Activated T-helper 2 cell treated with anti-CD3 and anti-CD28 coated beads, Interferon-gamma antibody, Interleukin-2, Interleukin-4, amounts not matched to agents 10 μg/mL and 5 μg/mL and 100 μg/mL, durations not matched to agents 14 hours and 24 hours and 36 hours (primary cell): ENCODE measurements at places on chromosomes 7 and 10.
A peak's percentile ranks its signal among the peaks of the same experiment; 100 is the strongest.

GRCh38 chr7:127581716-127582115 is 3.7 kb downstream of the GCC1 start:
- no peak for DNase-seq

DNA sequence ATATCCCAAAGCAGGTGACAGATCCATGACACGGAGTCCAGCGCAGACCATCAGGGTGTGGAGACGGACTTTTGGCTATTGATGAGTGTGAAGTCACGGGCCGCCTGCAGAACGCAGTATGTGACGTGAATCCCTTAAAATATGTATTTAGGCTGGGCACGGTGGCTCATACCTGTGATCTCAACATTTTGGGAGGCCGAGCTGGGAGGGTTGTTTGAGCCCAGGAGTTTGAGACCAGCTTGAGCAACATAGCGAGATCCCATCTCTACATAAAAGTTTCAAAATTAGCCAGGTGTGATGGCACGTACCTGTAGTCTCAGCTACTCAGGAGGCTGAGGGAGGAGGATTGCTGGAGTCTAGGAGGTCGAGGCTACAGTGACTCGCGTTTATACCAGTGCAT is 1.9 kb upstream of the AMZ1 start:
- no peak for DNase-seq

DNA sequence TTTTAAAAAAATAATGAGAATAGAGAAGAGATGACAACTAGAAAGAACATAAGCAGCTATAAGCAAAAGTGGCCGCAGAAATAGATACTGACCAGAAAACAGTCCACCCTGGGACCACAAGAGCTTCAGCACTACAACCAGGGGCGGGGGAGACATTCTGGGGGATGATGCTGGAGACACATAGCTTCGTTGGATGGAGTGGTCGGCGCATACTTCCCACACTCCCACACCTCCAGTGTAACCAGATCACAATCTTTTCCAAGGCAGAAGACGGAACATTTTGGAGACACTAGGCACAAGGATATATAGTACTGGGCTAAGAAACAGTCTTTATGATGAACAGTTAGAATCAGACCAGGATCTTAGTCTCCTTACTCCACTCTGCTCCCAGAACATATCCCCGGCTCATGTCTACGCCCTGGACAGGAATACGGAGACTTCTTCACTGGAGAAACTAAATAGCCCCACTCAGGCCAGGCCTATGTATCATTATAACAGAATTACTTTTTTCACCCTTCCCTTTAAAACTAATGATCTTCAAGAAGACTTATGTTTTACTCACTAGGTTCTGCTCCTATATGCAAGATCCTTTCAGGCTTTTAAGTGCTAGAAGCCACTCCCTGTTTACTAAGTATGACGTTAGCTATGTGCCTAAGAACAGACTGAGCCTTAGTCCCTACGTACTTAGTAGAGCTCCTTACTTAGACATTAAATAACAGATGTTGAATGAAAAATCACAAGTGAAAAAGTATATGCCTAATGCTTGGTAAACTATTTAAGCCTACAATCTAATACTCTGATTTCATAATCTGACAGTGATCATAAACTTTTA is 169.6 kb downstream of the SRPK2 start:
- no peak for DNase-seq

- no peak for DNase-seq
Observed at GRCh38 chr7:130632111-130632510, 36.4 kb downstream of the COPG2 start.

DNA sequence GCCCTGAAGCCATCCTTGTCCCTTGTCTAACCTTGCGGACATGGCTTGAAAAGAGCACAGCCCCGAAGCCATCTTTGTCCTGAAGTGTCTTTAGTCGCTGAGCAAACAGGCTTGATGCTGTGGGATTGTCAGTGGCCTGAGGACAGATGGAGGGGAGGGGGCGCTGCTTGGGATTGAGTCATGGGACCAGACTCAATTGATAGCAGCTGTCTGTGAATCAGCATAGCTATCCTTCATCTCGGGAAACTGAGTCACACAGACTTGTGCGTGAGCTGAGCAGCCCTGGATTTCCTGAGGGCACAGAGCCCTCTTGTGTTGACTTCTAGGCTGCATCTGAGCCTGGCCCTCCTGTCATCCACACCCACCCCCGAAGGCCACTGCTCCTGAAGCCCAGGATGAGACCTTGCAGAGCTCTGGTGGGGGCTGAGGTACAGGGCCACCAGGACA is 14.4 kb downstream of the MYO1G start:
- DNase-seq: no peak

- DNase-seq: no peak
Observed at GRCh38 chr7:29865526-29865925, 59.2 kb downstream of the WIPF3 start.

GRCh38 chr10:100229819-100230422 is 525 bp upstream of the CHUK start:
- no peak for DNase-seq

DNA sequence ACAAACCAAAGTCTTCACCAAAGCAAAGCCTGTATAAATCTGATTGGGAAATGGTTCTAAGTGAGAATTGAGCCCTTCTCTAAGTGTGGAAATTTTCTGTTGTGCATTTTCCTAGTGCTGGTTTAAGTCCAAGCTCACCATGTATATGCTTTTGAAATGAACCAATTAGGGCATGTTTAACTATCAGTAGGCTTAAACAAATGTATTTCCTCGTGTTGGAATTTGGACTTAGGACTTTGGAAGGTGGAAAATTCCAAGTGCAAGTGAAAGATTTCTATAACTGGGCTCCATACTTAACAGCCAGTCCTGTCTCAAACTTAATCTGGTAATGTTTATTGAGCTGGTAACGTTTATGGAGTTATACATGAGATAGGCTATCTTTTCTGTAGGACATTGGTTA is 28.5 kb downstream of the CCNY start:
- DNase-seq: no peak

DNA sequence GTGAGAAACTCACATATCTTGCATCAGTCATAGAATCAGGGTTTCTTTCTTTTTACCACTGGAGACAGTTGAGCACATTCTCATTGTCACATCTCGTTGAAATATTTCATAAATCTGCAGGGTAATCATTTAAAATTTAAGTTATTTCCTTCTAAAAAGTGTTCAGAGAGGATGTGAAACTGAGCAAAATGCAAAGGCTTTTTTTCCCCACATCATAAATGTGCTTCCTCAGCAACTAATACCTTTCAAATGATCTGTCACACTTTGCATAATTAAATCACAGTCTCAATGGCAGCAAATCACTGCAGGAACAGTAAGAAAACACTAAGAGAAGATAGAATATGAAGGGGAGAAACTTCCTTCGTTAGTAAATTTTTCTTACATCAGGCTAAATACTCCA is 187.5 kb downstream of the EVX1 start:
- DNase-seq: no peak

DNA sequence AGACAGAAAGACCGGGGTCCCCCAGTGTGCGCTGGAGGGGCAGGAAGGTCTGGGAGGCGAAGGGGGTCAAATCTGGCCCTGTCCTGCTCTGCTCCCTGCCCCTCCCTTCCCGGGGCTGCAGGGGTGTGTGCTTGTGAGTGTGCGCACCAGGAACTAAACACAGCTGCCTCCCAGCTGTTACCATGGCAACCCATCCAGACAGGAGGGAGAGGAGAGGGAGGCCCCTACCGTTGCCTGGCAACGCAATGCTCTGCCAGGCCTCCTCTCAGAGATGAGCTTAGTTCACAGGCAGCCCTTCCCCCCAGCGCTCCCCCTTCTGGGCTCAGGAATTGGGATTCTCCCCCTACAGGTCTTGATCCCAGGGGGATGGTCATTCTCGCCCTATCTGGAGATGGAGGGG is 6.1 kb downstream of the NYAP1 start:
- DNase-seq: peak; percentile 33

GRCh38 chr7:75937958-75938786 is 23.2 kb downstream of the POR start:
- DNase-seq: no peak

DNA sequence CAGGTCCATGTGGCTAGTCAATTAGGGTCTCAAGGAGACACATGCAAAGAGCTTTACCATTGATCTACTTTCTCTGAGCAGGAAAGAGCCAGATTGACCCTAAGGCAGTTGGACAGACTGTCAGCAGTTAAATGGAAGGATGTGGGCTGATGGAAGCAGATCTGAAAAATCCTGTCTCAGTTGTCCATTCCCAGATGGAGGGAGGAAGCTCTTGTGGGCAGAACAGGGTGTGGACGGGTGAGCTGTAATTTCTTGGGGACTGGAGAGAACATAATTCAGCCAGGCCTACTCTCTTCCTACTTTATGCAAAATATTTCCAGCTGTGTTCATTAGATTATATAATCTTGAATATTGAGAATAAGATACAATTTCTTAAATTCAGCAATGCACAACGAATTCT is 163.6 kb downstream of the GNAT3 start:
- DNase-seq: no peak

GRCh38 chr10:84237199-84238051 is 3.9 kb downstream of the LRIT1 start:
- DNase-seq: no peak

- no peak for DNase-seq
Observed at GRCh38 chr10:43221419-43222209, 45.3 kb downstream of the RASGEF1A start.

DNA sequence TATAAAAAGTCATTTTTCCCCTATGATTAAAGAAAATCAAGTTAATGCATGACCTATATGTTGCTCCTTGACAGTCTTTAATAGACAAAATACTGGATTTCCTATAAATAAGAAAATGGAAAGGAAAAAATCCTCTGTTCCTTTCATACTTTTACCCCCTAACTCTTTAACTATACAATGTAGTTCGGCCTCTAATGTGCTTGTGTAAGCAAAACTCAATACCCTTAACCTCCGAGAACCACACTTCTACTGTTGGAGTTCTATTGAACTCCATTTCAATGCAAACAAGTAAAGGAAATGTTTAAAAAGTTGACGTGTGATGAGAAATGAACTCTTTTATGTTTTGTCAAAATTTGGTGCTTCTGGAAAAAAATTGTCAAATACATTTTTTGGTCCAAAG is 36.0 kb downstream of the HDAC9 start:
- no peak for DNase-seq

DNA sequence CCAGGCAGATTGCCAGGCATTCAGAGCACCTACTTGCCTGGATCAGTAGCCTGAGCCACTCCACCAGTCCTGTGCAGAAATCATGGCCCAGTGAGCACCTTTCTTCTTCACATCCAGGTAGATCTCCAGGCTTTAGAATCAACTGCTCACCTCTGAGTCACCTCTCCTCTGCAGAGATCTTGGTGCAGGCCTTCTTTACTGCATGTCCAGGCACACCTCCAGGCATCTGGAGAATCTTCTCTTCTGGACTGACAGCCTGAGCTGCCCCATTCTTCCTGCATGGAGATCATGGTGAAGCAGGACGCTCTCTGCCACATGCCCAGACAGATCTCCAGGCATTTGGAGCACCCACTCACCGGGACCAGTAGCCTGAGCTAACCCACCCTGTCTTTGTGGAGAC is 894.5 kb upstream of the MBL2 start:
- no peak for DNase-seq

DNA sequence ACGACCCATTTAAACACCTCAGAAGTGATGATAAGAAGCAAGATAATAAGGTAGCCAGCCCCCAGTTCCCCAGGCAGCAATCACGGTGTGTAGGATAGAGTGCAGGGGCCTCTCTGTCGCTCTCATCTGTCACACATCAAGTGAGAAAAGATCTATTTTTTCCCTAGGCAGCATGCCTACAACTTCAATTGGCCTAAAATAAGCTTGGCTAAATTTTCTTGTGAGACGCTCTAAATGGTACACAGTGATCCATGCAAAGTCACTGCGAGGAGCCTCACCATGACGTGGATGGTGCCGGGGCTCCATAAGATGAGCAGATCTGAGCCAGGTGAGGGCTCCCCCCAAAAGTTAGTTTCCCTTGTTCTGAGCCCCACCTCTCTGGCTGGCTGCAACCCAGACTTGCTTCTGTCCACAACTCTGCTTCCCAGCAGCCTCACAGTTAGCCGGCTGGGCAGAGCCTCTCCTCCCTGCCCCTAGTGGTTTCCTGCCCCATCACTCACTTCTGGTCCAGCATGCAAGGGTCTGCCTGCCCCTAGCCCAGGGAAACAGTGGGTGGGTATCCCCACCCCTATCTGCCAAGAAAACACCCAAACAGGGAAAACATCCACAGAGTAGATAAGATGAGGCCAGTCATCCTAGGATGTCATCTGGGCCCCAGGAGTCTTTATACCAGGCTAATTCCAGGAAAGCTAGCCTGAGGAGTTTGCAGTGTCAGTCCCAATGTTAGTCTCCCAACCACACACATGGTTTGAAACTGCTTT is 342.1 kb downstream of the GRID1 start:
- no peak for DNase-seq

DNA sequence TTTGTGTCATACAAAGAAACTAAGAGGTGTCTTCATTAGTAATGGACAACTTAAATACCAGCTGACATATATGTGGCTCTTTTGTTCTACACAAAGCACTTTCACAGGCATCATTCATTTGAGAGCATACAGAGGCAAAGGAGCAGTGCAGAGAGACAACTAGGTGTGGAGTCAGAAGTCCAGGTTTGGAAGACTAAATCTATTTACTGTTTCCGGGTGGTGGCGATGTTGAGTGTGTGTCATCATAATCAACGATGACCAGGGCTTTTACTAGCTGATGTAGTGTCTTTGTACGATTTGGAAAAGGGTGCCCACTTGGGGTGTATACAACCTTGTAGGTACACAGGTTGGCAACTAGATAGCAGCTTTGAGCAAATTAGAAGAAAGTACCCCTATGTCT is 195.5 kb upstream of the CCDC6 start:
- no peak for DNase-seq

DNA sequence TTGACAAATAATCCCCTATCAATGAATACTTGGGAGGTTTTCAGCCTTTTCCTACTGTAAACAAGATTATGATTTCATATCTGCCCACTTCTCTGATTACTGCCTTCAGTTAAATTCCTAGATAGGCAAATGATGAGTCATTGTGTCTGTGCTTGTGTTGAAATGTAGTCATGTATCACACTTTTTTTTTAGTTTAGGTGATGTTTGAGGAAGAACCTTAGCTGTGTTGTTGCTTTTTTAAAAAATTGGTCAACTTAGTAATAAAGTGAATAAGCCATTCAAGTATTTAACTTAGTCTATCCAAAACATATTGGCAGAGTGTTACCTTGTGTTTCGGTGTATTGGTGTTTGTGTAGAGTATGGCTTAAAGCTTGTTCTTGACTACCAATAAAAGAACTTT is 60.0 kb downstream of the WAC start:
- no peak for DNase-seq
